ENCODE measurements at places on chromosomes 2 and 18.

- DNase-seq, result no peak
These were observed 511.6 kb upstream of the CELF4 start for GRCh38 chr18:38077229-38077628.

- no peak for DNase-seq
These were observed 57.9 kb downstream of the UGP2 start for GRCh38 chr2:63899639-63900038.

GRCh38 chr2:168593713-168594112 is 137.6 kb downstream of the CERS6 start:
- DNase-seq, result no peak

- DNase-seq, result no peak
These were observed 16.2 kb upstream of the MBD2 start for GRCh38 chr18:54240629-54241107.

- peak; percentile 79 for DNase-seq
These were observed 254.1 kb downstream of the IKZF2 start for GRCh38 chr2:212897296-212897695.

DNA sequence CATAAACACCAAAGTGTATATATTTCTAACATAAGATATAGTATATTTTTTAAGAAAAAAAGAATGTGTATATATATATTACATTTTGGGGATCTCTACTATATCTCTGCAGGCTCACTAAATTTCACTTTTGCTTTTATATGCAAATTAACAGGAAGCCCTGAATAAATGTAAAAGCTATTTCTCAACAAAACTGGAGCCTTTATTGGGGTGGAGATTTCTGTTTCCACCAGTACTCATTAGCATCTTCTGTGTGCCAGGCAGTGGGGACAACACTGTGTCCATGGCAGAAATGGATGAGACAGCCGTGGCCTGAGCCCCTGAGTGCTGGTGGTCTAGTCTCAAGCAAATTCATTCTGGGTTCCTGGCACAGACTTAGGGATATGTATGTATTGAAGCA is 41.3 kb downstream of the C18orf63 start:
- no peak for DNase-seq

DNA sequence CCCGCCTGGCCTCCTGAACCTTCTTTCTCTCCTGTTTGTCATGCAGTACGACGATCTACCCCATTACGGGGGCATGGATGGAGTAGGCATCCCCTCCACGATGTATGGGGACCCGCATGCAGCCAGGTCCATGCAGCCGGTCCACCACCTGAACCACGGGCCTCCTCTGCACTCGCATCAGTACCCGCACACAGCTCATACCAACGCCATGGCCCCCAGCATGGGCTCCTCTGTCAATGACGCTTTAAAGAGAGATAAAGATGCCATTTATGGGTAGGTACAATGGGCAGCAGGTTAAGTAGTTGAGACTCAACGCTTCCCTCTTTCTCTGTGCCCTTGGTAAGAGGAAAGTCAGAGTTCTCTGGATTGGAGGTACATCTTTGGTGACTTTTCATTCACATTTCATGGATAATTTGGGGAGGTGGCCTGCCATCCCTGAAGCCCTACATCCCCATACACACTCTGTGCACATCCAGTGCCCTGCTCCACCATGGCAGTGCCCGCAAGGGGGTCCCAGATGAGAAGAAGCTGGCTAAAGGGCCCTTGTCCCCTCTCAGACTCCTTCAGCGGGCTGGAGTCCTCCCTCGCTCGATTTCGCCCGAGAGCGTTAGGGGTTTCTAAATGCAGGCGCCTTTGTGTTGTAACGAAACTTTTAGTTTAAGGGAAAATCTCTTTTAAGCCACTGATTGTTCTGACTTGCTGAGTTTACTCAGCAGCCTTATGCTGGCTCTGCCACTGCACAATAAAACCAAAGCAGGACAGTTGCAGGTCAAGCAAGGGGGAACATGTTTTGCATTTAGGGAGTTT is 3.0 kb downstream of the MEIS1 start:
- DNase-seq, result no peak

DNA sequence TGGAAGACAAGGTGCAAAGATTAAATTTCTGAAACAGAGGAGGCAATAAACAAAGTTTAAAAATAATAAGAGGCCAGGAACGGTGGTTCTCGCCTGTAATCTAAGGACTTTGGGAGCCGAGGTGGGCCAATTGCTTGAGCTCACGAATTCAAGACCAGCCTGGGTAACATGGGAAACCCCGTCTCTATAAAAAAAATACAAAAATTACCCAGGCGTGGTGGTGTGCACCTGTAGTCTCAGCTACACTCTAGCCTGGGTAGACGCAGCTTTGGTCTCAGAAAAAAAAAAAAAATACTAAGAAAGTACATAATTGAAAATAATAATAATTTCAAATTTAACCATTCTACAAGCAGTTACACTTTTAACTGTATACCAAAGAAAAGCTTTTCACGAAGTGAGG is 744.6 kb upstream of the POU3F3 start:
- no peak for DNase-seq

GRCh38 chr2:61499060-61499459 is 28.2 kb upstream of the USP34 start:
- DNase-seq, result no peak

GRCh38 chr2:31028417-31028816 is 109.8 kb downstream of the GALNT14 start:
- DNase-seq, result no peak
